ENCODE measurements at places on chromosomes 13 and 19. TPM values are rescaled to one million over a fixed set of nuclear protein-coding genes. Genes with fewer than 3 reads are reported as not detected.
A peak's percentile ranks its signal among the peaks of the same experiment; 100 is the strongest.

- DNase-seq = no peak
These were observed 8.2 kb upstream of the SIAH3 start for GRCh38 chr13:45859705-45860104.

GRCh38 chr19:7933828-7934725 lies 8.1 kb upstream of the CTXN1 start:
- DNase-seq = no peak

DNA sequence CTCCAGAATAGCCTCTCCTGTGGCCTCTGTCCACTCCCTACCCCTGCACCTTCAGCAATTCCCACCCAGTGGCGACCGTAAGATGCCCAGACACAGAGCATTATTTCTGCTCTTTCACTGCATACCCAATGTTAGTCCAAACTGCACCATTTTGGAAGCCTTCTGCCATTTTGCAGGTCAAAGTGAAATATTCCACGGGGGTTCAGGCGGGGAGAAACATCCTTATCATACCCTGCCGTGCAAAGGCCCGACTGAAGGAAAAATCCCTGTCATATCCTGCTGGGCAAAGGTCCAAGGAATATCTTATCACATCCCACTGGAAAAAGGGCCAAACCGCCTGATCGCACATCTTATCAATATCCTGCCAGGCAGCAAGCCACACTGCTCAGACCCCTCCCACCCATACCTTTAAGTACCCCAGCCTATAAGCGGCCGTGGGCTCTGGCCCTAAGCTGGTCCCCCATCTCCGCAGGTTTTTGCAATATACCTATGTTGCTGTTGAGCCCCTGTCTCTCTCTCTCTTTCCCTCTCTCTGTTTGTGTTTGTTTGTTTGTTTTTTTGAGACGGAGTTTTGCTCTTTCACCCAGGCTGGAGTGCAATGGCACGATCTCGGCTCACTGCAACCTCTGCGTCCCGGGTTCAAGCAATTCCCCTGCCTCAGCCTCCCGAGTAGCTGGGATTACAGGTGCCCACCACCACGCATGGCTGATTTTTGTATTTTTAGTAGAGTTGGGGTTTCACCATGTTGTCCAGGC lies 18.2 kb downstream of the CLEC11A start:
- DNase-seq = no peak

- DNase-seq = no peak
These were observed 561.2 kb upstream of the SLITRK1 start for GRCh38 chr13:84443463-84443862.

DNA sequence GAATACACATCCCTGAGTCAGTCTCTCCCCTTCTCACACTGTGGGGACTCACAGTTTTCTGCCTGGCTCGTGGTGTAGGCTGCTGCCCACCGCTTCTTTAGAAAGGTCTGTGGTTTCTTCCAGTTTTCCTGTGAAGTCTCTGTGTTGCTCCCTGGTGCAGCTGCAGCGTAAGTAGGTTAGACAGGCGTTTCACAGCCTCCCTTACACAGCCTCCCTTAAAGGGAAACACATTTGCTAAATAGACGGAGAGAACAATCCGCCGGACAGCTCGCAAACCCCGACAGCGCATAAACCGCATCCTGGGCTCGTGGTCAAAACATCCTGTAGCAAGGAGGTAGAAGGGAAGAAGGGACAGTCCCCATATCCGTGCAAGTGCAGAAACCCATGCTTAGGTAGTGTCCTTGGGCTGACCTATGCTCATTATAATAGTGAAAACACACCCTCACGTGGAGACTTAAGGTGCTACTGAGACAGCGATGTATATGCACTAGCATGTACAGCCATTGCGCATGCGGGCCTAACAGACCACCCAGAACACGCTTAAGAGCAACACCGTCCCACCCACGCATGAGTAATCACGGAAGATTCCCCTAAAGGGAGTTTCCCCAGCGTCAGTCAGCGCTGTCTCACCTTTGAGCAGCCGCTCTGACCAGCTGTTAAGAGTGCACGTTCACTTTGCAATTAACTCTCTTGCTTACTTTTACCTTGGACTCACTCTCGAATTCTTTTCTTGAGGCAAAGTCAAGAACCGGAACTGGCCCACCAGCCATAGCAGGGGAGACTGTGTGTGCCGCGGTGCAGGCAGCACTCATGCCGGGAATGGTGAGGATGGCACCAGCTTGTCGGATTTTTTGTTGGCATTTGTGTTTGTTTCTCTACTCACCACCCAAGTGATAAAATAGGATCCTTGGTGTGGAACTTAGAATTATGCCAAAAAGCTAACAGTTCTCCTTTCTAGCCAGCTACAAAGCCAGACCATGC lies 16.6 kb downstream of the SIGLEC8 start:
- no peak for DNase-seq

DNA sequence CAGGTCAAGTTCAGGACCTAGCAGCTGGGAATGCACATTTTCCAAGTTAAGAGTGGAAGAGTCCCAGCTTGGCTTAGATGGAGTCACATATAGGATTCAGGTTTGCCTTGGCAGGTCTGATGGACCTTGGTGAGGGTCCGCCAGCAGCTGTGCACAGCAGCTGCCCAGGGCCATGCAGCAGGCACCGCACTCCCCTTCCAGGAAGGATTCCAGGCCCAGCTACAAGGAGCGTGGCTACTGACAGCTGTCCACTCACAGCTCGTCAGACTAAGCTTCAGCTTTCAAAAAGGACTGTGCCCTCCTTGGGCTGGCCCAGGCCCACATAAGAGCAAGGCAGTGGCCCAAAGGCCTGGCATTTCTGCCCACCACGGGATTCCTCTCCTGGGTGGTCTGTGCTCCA lies 68.4 kb downstream of the ALOX5AP start:
- DNase-seq = no peak

DNA sequence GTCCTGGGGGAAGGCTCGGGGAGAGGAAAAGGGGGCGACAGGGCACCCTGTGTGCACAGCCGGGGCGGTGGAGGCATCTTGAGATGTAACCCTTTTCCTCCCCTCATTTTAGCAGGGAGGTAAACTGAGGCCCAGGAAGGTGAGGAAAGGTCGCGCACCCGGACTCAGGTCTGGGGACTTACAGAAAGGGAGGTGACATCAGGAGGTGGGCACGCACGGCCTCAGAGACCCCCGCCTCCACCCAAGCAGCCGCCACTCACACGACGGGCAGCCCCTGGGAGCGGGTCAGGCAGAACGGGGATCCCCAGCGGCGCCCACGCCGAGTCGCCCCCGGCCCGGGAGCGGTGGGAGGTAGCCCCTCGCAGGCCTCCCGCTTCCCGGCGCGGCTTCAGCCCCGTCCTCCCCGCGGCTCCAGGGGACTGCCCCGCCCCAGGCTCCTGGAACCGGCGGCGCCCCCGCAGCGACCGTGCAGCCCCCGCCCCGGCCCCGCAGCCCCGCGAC lies 477 bp downstream of the PIP5K1C start:
- DNase-seq = no peak

GRCh38 chr19:51368366-51369282 lies at the start of gene CLDND2:
CLDND2 (minus strand) TSS chr19:51369003; CDS start chr19:51368577, 426 bp downstream.
- DNase-seq = no peak

- no peak for DNase-seq
These were observed 177.6 kb downstream of the SHISA2 start for GRCh38 chr13:25874064-25874737.

DNA sequence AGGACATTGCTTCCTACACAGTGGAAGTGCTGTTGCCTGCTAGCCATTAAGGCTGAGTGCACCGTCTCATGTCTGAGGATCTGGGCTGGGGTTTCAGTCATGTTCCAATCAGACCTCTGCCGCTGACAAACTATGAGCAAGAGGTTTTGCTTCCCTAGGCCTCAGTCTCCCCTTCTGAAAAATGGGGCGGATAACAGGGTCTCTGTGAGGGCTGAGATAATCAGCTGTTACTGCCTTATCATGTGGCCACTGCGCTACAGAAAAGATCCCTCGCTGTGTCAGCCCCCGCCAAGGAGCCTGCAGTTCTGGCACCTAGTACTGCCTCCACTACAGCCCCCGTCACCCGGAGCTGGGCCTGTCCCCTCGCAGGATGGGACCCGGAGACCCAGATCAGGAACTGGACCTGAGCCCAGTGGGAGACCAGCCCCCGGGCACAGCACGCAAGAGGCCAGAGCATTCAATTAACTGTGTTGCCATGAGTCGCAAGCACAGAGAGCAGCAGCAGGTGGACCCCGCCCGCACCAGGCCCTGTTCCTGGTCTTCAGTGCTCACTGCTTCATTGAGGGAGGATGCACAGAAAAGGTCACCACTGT lies 3.0 kb upstream of the PNKP start:
- DNase-seq = no peak

DNA sequence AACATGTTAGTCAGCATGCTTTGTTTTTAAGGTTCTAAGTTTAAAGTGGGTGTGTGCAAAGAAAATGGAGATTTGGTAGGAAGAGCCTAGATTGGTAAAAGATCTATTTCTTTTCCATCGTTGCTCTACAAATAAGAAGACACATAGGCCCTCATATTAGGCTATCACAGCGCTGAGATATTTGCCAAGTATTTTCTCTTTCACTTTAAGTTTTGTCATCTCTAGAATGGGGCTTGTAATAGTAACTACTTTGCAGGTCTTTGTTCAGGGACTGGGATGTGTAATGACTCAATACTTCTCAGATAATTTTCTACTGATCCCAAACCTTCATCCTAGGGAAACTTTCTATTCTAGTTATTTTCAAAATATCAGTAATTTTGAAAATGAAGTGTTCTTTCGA lies 917.7 kb upstream of the SLC10A2 start:
- no peak for DNase-seq

DNA sequence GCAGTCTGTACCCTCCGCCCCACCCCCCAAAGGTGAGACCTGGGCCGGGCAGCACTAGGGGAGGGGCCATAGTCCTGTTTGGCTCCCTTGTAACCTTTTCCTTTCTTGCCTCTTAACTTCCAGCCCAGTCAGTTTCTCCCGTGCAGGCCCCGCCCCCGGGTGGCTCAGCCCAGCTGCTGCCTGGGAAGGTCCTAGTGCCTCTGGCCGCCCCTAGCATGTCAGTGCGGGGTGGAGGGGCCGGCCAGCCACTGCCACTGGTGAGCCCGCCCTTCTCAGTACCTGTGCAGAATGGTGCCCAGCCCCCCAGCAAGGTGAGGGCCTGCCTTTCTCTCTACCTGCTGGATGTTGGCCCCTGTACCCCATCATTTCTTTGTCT lies 10.5 kb upstream of the PRR19 start:
- no peak for DNase-seq

DNA sequence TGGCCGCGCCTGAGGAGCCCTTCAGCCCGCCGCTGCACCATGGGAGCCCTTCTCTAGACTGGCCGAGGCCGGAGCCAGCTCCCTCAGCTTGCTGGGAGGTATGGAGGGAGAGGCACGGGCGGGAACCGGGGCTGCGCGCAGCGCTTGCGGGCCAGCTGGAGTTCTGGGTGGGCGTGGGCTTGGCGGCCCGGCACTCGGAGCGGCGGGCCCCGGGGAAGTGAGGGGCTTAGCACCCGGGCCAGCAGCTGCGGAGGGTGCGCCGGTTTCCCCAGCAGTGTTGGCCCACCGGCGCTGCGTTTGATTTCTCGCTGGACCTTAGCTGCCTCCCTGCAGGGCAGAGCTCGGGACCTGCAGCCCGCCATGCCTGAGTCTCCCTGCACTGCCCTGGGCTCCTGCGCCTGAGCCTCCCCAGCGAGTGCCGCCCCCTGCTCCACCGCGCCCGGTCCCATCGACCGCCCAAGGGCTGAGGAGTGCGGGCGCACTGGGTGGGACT lies 1890.0 kb upstream of the PCDH20 start:
- peak; percentile 84 for DNase-seq

DNA sequence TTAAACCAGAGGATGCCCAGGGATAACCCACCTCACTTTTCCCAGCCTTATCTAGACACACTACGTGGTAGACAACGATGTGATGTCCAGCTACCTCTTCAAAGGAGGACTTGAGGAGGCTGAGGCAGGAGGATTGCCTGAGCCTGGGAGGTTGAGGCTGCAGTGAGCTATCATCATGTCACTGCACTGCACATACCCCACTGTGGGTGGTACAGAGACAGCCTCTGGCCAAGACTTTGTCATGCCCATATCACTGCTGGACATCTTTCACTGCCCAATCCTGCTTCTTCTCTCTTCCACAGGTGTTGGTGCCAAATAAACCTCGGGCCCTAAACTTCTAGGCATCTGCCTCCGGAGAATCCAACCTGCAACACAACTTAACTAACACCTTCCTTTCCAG lies 85.8 kb downstream of the FAM216B start:
- no peak for DNase-seq

DNA sequence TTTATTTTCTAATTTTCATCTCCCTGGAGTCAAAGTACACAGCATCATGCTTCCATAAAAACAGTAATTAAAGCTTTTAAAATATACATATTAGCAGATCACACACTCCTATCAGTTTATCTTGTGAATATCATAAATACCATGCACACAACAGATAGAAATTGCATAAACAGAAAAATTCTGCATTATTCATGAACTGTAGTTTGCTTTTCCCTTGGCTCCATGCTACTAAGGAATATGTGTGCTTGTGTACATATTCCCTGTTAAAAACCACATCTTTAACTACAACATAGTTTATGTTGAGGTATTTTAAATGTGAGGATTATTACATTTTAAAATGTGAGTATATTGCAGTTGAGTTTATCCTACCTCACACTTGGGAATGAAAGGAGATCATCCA lies 193.5 kb downstream of the FGF14 start:
- no peak for DNase-seq

DNA sequence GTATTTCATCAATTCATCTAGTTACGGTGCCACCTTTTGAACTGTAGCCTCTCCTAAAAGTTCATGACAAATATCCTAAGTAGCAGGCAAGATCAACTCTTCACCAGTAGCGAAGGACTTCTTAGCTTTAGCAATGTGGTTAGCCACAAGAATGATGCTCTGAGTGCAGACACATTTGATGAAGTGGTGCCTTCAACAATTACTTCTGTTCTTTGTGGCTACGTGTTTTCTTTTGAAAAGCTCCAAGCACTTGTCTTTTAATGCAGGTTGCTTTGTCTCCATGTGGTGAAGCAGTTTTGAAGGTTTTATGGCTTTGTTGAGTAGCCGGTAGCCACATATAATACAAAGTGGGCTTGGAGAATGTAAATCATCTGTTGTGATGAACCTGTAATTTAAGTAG lies 194.7 kb downstream of the B3GLCT start:
- DNase-seq = no peak

DNA sequence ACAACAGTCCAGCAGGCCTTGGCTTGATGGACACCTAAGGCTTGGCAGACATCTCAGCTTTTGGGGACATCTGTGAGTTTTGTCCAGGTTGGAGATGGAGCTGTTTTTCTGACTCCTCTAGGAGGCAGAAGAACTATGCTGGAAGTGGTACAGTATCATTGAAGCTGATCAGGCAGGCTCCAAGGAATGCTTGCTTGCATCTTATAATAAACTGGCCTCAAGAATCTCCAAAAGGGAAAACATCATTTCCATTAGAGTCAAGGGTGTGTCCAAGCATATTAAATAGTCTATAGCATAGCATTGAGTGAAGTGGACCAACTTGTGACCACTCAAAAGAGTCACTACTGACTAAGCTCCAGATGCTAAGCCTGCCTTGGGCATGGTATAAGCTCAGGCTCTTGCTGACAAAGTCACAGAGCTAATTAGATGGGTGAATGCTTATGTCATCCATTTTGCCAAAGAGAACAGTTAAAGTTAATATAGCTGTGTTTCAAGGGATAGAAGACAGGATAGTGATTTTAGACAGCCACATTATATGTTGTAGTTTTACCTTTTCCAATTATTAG lies 216.0 kb downstream of the DNAJC15 start:
- no peak for DNase-seq

Gene MTUS2
- total RNA-seq = 0.05 TPM

Gene AZU1
- 0.91 TPM for total RNA-seq

Gene CYP4F3
- not detected for total RNA-seq

Gene ZNF575
- 6.9 TPM for total RNA-seq

Gene SIAH3
- not detected for total RNA-seq

Gene LGI4
- 0.32 TPM for total RNA-seq

Gene SEMA6B
- total RNA-seq = 6.2 TPM

Gene SLC25A41
- 0.27 TPM for total RNA-seq

Gene ZNF492
- total RNA-seq = not detected

Gene CRB3
- not detected for total RNA-seq

Measured in osteocyte (in vitro differentiated cells).